ENCODE measurements at places on chromosomes 1 and 21.

GRCh38 chr1:55073187-55073916 is 34.0 kb downstream of the PCSK9 start:
- DNase-seq, result no peak

GRCh38 chr1:152577168-152577567 is 3.1 kb downstream of the LCE3D start:
- DNase-seq, result no peak

GRCh38 chr1:224707843-224708725 is 92.0 kb downstream of the CNIH3 start:
- no peak for DNase-seq

DNA sequence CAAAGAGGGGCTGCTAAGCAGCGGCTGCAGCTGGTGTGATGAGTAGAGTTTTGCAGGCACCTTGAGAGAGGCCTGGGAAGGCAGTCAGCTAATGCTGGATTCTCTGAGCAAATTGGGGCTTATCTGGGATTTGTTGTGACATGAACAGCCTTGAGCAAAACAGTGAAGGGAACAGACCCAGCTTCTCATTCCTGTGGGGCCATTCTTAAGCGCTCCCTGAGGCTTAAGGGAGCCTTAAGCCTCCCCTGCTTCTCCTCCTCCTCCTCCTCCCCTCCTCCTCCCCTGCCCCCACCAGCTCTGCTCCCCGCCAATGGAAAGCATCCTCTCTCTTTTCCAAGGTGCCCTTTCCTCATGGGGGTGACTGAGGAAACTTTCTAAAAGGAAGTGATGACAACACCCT is 21.3 kb downstream of the HMGCS2 start:
- DNase-seq, result no peak

DNA sequence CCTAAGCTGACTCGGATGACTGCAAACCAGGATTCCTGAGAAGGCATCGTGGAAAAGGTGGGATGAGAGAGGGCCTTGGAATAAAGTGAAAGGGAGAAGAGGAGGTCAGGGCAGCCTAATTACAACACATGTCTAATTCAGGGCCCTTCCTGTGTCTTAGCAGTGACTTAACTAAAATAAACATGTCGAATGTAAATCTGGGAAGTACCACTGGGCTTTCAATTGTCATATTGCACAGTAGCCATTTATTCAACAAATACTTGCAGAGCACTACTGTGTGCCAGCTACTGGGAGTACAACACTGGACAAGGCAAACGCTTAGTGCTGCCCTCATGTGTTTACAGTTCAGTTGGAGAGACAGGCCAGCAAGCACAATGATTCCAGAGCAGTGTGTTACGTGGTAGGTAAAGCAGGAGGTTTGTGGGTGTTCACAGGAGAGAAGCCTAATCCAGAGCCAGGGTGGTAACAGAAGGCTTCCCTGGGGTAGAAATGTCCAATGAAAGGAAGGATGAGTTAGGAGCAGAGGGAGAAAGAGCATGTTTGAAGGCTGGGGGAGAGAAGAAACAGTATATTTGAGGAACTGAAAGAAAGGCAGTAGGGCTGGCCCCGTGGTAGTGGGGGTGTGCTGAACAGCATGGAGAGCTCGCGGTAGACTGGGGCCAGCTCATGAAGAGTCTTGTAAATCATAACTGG is 38.0 kb upstream of the RASAL2 start:
- no peak for DNase-seq

DNA sequence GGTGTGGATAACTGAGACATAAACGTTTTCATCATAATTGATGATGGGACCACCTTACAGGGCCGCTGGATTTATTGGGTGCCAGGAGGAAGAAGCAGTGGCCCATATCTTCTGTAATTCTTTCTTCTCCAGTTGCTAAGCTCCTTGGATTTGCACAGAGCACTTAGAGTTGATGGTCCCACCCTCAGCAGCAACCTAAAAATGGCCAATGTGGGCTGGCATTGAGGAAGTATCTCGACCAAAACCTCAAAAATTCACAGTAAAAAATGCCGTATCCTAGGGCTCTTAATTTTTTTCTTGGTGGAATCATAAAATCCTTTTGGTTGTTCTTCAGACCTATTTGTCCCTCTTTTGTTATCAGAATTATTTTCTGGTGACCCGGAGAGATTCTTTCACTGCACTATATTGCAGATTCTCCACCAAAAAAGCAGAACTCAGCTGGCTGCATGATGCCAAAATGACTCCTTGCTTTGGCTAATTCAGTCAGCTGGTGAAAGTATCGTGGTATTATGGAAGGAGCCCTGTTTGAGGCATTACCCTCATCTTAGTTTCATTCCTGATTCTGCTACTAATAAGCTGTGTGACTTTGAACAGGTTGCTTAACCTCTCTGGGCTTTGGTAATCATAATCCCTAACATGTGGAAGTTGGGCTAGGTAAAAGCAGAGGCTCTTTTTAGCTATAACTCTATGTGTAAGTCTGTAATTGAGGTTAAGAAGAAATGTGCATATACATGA is 27.6 kb downstream of the KIRREL1 start:
- DNase-seq, result no peak

- no peak for DNase-seq
Measured at GRCh38 chr21:31326522-31327242, 17.4 kb downstream of the TIAM1 start.

GRCh38 chr1:186948535-186948934 is 119.8 kb downstream of the PLA2G4A start:
- DNase-seq, result no peak

DNA sequence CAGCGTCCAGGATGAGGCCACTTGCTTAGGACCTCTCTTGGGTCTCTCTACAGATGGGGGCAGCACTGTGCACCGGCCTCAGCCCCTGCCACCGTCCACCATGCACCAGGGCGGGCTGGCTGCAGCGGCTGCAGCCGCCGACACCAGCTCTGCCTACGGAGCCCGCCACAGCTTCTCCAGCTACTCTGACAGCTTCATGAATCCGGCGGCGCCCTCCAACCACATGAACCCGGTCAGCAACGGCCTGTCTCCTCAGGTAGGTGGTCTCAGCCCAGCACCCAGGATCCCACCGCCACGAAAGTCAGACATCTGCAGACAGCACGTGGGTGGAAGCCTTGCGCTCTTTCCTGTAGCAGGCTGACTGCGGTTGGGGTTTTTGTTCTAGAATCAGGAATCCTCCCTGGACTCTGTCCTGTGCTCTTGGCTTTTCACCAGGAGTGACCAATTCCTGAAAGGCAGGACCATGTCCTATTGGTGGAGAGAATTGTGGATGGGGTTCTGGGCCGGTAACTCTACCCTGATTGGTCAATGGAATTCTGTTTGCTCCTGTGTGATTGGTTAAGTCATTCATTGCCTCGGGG is 72.5 kb downstream of the PAX7 start:
- DNase-seq, result peak; percentile 39

- no peak for DNase-seq
Measured at GRCh38 chr1:52877554-52877953, 35.0 kb downstream of the ZYG11A start.

DNA sequence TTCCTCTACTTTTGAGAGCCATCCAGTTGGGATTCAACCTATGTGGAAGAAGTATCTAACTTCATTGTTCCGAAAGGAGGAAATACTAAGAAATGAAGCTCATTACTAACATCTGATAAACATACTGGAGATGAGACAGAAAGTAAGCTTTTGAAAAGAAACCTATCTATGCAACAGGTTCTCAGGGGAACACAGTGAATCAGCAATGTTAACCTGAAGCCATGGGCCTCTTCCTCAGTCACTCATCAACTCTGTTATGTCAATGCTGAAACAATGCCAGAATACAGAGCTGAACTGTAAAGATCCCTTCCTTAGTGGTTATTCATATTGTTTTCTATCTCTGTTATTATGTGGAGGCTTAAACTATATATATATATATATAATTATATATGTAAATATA is 55.5 kb upstream of the ESRRG start:
- DNase-seq, result no peak

- DNase-seq, result peak; percentile 30
Measured at GRCh38 chr1:172002725-172003345, 161.5 kb downstream of the DNM3 start.

GRCh38 chr1:161084597-161084988 is 4.8 kb downstream of the NECTIN4 start:
- no peak for DNase-seq

DNA sequence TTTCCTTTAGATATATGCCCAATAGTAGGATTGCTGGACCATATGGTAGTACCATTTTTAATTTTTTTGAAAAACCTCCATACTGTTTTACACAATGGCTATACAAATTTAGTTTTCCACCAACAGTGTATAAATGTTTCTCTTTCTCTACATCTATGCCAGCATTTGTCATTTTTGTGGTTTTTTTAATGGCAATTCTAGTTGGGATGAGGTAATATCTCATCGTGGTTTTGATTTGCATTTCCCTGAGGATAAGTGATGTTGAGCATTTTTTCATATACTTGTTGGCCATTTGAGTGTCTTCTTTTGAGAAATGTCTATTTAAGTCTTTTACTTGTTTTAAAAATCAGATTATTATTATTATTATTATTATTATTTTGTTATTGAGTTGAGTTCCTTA is 35.5 kb downstream of the PLA2G4A start:
- no peak for DNase-seq

All from K562 (cell line).